Activated CD8-positive, alpha-beta T cell treated with anti-CD3 and anti-CD28 coated beads for 36 hours (primary cell): ENCODE measurements at places on chromosomes 11 and 22. TPM values are rescaled to one million over a fixed set of nuclear protein-coding genes. Genes with fewer than 3 reads are reported as not detected.

DNA sequence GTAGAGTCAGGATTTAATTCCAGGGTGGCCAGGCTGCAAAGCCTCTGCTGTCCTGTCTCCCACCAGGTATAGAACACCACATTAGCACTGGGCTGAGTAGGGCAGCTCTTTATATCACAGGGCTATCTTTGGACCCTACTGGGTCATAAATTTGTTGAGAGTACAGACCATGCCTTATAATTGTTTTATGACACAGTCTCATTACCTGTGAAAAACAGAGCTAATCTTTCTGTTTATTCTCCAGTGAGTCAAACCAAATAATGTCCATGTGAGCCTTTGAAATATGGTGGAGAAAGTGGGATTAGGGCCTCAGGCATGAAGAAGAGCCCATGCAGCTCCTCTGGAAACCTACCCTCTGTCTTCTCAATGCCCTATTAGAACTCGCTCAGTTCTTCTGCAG lies 49.6 kb upstream of the KIRREL3 start:
- no peak for DNase-seq

GRCh38 chr11:47189100-47189834 lies 3.0 kb upstream of the PACSIN3 start:
- DNase-seq = no peak

DNA sequence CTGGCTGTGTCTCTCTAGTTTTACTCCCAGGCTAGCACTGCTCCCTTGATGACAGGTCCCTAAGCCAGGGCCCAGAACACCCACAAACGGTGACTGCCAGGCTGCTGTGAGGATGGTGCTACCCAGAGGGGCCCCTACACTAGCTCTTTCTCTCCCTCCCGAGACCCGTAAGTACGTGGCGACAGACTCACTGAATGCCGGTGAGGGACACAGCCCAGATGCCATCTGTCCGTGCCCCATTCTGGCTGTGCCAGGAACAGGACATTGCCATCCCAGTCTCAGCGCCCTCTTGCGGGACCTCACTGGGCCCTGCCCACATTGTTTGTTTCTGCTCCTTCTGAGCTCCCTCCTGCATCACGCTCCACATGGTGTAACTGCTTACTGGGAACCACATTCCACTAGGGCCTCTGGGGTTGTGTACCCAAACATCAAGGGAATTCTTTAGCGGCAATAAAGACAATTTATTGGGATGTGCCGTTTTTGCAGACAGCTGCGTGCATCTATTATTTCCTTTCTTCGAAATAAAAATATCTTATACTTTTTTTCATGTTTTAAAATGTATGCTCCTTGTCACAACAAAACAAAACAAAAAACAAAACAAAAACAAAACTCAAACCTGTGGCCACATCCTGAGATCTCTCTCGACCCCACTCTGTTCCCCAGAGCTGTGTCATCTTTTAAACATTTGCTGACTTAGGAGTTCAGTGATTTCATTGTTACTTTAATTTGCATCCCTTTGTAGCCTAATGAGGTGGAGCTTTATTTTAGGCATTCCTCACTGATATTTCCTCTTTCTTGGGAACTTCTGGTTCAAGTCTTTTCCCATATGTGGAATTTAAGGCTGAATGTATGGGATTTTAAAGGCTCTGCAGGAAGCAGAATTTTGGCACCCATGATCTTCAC lies 4.4 kb upstream of the TPCN2 start:
- peak; percentile 38 for DNase-seq

DNA sequence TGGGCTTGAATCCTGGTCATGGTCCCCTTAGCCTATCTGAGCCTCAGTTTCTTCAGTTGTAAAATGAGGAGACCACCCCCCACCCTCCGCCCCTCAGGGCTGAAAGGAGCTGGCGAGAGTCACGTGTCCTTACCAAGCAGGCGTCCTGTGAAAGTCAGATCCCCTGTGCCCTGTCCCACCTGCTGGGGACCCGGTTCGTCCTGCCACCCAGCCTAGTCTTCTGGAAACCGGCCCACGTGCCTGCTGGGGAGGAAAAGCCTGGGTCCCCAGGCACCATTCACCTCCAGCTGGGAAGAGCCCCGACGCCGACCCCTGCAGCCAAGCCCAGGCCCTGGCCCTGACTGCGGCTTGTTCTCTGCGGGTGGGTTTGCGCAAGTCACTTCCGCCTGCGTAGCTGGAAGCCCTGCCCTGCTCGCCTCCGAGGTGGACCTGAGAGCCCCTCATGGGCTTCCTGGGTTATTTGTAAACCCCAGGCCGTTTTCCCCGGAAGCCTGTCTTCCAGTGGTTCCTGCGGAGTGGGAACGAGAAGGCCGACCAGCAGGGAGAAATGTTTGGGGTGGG lies 679 bp upstream of the SSH3 start:
- no peak for DNase-seq

DNA sequence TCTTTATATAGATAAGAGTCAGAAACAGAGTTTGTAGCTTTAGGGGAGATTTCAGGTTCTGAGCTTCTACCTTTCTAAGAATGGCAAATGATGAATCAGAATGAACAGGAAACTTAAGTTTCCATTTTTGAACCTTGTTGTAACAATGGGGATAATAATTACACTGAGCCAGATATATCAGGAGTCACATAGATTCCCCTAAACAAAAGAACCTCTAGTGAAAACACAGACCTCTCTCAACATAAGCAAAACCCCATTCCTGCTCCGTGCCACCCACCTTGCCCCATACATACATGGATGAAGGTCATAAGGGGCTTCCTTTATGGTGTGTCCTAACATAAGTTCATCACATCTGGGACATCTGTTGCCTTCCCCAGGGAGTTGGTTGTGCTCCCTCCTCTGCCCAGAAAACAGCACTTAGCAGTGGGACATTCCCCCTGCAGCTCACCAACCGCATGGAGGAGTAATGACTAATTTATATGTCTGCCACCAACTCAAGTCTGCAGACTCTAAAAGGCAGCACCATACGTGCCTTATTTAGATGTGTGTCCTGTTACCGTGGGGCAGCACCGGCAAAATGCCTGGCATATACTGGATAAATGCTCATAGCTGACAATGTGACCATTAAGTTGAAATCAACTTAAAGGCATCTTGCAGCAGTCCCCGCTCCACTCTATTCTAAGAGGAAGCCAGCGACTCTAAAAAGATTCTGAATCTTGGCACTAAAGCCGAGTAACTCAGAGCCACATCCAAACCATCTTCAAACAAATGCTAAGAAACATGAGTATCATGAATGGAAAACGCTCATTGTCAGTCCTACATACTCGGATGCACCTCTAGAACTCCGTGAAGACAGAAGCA lies 8.0 kb downstream of the JAML start:
- DNase-seq = peak; percentile 79

DNA sequence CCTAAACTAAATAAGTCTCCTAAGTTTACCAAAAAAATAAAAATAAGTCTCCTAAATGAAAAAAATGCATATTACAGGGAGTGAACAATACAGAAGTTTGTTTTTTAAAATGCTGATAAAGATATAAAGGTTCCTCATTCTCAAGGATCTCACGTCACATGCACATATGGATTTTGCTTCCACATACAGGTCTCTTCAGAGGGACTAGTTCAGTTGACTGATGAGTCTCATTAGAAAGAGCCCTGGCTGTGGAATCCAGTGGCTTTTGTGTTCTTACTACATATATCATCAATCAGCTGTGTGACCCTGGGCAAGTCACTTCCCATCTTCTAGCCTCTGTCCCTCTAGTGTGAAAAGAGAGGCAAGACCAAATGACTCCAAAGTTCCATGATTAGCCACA lies 43.1 kb downstream of the MPPED2 start:
- DNase-seq = no peak

GRCh38 chr11:26767060-26767459 lies 45.2 kb upstream of the SLC5A12 start:
- DNase-seq = no peak

GRCh38 chr11:69309631-69310280 lies 15.8 kb downstream of the MYEOV start:
- no peak for DNase-seq

DNA sequence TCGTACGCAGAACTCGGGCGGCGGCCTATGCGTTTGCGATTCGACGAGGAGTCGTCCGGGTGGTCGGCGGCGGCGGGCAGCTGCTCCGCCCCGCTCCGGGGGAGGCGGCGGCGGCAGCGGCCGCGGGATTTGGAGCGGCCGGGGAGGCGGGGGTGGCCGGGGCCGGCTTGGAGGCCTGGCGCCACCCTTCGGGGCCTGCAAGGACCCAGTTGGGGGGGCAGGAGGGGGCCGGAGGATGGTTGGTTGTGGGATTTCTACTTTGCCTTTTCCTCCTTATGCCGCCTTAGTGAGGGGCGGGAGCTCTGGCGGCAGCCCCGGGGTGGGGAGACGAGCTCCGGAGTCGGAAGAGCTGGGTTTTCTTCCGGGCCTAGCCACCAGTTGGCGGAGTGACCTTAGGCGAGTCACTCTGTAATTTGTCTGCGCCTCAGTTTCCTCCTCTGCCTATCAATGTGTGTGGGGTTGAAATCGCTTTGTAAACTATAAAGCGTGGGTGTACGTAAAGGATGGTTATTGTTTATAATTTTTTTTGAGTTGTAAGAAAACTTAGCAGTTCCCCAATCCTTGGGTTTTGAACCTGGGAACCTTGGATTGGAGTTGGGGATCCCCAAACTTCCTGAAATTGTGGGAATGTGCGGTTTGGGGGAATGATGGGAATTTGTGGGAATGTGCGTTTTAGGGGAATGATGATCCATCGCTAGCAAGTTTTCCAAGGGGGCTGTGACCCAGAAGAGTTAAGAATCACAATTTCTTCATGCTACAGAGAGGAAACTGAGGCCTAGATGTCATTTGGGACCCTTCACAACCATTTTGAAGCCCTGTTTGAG lies 679 bp downstream of the TUG1 start:
- peak; percentile 40 for DNase-seq

- peak; percentile 43 for DNase-seq
Observed at GRCh38 chr11:84564180-84564866, 1062.8 kb downstream of the DLG2 start.

GRCh38 chr11:72015511-72016061 lies 16.9 kb downstream of the IL18BP start:
- peak; percentile 17 for DNase-seq

GRCh38 chr22:45438336-45438735 lies 24.8 kb downstream of the RIBC2 start:
- no peak for DNase-seq

DNA sequence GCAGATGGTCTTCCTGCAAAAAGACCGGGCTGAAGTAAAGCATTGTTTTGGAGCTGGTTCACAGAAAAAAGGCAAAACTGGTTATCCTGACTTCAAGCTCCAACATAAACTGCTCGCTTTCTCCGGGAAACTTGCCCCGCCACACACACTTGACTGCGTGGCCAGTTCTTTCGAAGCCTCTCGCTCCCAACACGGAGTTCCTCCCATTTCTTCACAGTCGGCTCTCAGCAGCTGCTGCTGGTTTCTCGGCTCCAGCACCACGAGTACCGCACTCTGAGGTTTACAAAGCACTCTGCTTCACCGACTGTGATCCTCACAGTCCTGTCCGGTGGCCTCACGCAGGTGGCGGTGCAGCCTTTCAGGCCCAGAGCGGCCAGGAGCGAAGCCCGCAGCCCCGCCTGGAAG lies 264 bp downstream of the CHEK1 start:
- no peak for DNase-seq

DNA sequence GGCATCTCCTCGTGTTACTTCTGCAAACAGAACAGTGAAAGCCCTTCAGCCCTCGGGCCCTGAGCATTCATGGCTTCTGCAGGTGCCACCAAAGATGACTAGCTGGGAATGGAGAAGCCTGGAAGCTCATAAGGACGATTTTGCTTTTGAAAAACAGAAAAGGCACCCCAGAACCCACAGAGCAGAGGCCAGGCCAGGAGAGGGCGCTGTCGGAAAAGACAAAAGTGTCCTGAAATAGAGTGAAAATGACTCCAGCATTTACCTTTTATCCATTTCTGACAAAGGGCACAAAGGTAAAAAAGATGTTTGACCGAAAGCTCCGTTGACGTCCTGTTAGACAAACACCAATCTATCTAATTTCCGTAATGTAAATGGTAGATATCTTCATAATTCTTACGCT lies 37.6 kb downstream of the ZNF195 start:
- peak; percentile 88 for DNase-seq

GRCh38 chr11:112525270-112525669 lies 264.6 kb upstream of the PLET1 start:
- no peak for DNase-seq

- DNase-seq = peak; percentile 64
Observed at GRCh38 chr11:130118636-130119387, 40.8 kb upstream of the ST14 start.

- DNase-seq = peak; percentile 50
Observed at GRCh38 chr11:1453611-1454034, 33.0 kb downstream of the MOB2 start.

GRCh38 chr11:18757811-18758210 lies 31.8 kb upstream of the IGSF22 start:
- DNase-seq = no peak

DNA sequence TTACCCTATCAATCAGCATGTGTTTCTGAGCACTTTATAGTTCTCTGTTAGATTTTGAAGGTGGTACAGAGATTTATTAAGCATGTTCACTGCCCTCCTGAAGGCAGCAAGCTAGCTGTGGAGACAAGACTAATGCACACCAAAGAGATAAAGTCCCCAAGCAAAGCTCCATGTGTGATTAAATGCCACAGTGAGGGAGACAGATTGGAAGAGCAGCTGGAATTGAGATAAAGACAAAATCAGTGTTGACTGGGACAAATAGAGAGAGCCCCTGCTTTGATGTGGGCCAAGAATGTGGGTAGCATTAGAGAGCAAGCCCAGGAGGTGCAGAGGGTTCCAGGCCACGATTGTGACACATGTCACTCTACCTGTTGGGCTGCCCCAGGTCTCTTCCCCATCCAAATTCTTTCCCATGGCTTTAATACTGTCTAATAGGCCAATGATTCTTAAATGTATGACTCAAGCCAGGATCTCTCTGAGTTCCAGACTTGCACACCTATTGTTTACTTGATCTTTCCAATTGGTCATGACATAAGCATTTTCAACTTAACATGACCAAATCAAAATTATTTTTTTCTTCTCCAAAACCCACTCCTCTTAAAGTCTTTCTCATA lies 60.1 kb upstream of the ZC3H12C start:
- DNase-seq = no peak

DNA sequence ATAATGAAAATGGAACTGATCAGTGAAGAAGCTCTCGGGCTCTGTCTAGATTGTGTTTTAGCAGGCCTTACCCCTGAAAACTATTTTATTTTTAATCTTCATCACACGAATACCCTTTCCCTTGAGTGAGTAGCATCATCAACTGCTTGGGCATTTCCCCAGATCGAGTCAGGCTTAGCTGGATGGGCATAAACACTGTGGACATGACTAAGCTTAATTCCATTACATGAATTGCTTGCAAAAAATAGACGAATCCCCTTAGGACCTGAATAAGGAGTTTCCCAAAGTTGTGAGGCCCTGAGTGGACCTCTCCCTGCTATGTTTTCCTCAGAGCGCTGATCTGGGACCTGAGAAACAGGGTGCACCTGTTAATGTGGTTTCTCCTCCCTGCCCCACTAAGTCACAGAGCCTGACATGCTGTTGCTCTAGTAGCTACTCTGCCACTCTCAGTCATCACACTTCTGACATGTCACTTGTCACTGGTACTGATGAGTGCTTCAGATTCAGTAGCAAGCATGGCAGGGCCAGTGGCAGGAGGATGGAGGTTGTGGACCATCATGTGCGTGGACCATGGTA lies 53.5 kb downstream of the ENDOD1 start:
- no peak for DNase-seq

The HTATIP2 gene
- total RNA-seq = 44.8 TPM

The DRD2 gene
- total RNA-seq = not detected

The PANX3 gene
- not detected for total RNA-seq

The CPT1B gene
- total RNA-seq = 43.7 TPM

The NXPE4 gene
- not detected for total RNA-seq

The IGSF9B gene
- 124 TPM for total RNA-seq

The BTG4 gene
- total RNA-seq = 0.36 TPM

The GAL3ST1 gene
- not detected for total RNA-seq

The MMP7 gene
- total RNA-seq = not detected

The GNG3 gene
- total RNA-seq = not detected

The FOLR2 gene
- not detected for total RNA-seq

The BIK gene
- 2.5 TPM for total RNA-seq
